ENCODE measurements at places on chromosomes 16 and 17.

DNA sequence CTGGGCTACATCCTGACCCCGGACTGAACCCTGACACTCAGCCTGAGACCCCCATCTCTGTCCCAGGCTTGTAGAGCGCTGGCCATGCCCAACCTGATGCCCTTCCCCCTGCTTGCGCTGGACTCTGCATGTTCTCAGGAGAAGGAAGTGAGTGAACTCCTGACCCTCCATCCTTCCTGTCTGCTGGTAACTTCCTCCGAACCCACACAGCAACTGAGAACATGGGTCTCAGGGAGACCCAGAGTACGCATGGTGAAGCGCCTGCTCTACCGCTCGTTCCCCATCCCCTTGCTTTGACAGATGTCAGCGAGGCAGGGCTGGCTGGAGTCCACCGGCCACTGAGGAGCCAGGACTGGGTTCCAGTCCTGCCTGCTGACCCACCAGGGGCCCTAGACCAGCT lies 6.1 kb downstream of the CAMKK1 start:
- peak; percentile 84 for DNase-seq

DNA sequence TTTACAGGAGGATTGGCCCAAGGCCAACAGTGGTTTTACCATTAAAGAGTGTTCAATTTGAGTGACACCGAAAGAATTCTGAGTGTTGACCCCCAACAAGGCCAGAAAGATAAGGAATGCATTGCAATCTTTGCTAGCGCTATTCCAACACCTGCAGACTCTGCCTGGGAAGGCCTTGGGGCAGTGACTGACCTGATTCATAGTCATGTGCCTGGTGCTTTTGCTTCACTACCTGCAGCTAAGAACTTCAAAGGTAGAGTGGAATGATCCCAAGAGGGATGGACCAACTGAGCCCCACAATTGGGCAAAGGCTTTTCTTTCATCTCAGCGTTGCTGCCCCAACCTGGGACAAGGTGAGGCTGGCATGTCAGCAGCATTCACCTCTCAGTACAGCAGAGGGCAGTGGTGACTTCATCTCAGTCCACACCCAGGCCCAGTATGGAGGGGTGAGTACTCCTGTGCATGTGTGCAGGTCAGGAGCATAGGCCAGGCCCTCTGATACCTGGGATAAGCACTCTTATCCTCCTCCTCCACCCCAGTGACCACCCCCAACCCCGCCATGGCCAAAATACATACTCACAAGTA lies 149.6 kb upstream of the GNAO1 start:
- DNase-seq: no peak

GRCh38 chr17:57939797-57940196 lies 15.4 kb downstream of the CUEDC1 start:
- peak; percentile 78 for DNase-seq

GRCh38 chr16:60605176-60605575 lies 1431.1 kb downstream of the CDH8 start:
- DNase-seq: no peak
